ENCODE measurements at places on chromosomes 16 and 17.

GRCh38 chr17:30148376-30148775 lies 31.8 kb downstream of the NSRP1 start:
- no peak for DNase-seq

- no peak for DNase-seq
Measured at GRCh38 chr16:89094252-89094879, 714 bp downstream of the ACSF3 start.

- no peak for DNase-seq
Measured at GRCh38 chr17:59869941-59870218, 22.9 kb downstream of the TUBD1 start.

DNA sequence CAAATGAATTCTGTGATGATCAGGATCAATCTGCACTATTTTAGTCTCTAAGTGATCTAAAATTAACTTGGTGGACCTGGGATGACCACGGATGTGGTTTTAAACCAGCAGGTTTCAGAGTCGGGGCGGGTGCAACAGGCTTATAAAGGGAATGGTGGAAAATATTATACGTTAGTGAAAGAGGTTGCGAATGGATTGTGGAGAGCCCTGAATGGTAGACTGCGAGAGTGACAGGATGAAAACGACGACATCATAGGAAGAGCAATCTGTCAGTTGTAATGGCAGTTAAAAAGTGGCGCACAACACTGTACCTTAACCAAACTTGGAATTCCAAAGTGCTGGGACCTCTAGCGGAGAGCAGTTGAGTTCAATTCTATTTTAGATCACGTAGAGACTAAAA lies 1.2 kb upstream of the CYB5B start:
- no peak for DNase-seq

GRCh38 chr16:24188751-24189318 lies 67.3 kb upstream of the CACNG3 start:
- no peak for DNase-seq

DNA sequence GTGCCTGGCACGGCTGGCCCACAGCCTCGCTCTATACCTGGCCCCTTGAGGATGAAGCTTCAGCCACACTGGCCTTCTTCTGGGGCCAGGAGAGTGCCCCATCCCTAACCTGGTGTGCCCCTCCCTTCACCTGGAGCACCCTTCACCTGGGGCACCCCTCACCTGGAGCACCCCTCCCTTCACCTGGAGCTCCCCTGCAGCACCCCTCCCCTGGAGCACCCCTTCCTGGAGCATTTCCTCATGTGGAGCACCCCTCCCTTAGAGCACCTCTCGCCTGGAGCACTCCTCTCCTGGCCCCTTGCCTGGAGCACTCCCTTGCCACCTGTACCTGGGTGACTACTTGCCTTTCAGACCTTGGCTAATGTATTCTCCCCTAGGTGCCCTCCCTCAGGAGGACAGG lies 2.4 kb upstream of the FBXL16 start:
- no peak for DNase-seq

GRCh38 chr16:20089246-20089965 lies 15.7 kb upstream of the GPR139 start:
- DNase-seq, result no peak

- DNase-seq, result no peak
Measured at GRCh38 chr16:21194771-21195301, 16.5 kb downstream of the ZP2 start.

GRCh38 chr17:47844814-47845715 lies 4.0 kb upstream of the SCRN2 start:
- peak; percentile 59 for DNase-seq

GRCh38 chr16:89612415-89613166 lies 851 bp upstream of the DPEP1 start:
- no peak for DNase-seq

GRCh38 chr16:64507240-64508024 lies 614.4 kb downstream of the CDH11 start:
- DNase-seq, result no peak

DNA sequence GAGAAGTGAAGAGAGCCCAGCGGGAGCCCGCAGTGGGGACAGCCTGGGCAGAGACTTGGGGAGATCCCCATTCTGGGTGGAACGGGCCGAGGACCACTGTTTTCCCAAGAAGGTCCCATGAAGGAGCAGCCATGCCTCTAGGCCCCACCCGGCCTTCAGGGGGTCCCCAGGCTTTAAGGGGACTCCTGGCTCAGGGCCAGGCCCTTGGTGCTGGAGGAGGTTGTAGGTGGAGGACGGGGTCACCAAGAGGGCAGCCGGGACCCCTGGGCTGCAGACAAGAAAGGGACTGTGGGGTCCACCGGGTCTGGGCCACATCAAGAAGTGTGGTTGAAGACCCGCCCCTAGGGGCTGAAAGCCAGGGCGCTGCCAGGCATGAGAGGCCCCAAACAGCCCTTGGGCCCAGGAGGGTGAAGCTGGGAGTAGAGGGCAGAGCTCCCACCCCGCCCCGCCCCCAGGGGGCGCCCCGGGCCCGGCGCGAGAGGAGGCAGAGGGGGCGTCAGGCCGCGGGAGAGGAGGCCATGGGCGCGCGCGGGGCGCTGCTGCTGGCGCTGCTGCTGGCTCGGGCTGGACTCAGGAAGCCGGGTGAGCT lies at the start of gene PRSS21:
PRSS21 (plus strand) TSS at position 487 of the 589 bp plus-strand sequence; CDS start at position 519, 32 bp downstream.
- DNase-seq, result peak; percentile 70

GRCh38 chr16:66353055-66353454 lies 13.4 kb upstream of the CDH5 start:
- DNase-seq, result no peak

- peak; percentile 70 for DNase-seq
Measured at GRCh38 chr16:56589141-56590039, at the start of gene MT3. Gene MT3 (plus strand): TSS chr16:56589528. CDS start chr16:56589591, 63 bp downstream.
